ENCODE measurements at places on chromosomes 1 and 21. TPM values are rescaled to one million over a fixed set of nuclear protein-coding genes. Genes with fewer than 3 reads are reported as not detected.

HSPG2 gene
- total RNA-seq: 265 TPM

RHOU gene
- total RNA-seq: 0.72 TPM

DDAH1 gene
- total RNA-seq: 89.6 TPM

CCDC27 gene
- not detected for total RNA-seq

ODF2L gene
- 87.6 TPM for total RNA-seq

Data from osteoblast (primary cell).